ENCODE measurements at places on chromosomes 2 and 18.
A peak's percentile ranks its signal among the peaks of the same experiment; 100 is the strongest.

GRCh38 chr2:26410764-26411243 is 9.1 kb downstream of the DRC1 start:
- no peak overlapping the region for H3K27ac ChIP-seq
- H3K27me3 ChIP-seq = no peaks in the 10 kb centered on the region
- no peaks in the 10 kb centered on the region for H3K36me3 ChIP-seq
- no peak overlapping the region for H3K4me3 ChIP-seq
- no peaks in the 10 kb centered on the region for H3K4me1 ChIP-seq

GRCh38 chr2:44616667-44617155 is 255.0 kb downstream of the CAMKMT start:
- DNase-seq = no peak
- no peak overlapping the region for H3K4me3 ChIP-seq
- H3K4me1 ChIP-seq = no peaks in the 10 kb centered on the region

DNA sequence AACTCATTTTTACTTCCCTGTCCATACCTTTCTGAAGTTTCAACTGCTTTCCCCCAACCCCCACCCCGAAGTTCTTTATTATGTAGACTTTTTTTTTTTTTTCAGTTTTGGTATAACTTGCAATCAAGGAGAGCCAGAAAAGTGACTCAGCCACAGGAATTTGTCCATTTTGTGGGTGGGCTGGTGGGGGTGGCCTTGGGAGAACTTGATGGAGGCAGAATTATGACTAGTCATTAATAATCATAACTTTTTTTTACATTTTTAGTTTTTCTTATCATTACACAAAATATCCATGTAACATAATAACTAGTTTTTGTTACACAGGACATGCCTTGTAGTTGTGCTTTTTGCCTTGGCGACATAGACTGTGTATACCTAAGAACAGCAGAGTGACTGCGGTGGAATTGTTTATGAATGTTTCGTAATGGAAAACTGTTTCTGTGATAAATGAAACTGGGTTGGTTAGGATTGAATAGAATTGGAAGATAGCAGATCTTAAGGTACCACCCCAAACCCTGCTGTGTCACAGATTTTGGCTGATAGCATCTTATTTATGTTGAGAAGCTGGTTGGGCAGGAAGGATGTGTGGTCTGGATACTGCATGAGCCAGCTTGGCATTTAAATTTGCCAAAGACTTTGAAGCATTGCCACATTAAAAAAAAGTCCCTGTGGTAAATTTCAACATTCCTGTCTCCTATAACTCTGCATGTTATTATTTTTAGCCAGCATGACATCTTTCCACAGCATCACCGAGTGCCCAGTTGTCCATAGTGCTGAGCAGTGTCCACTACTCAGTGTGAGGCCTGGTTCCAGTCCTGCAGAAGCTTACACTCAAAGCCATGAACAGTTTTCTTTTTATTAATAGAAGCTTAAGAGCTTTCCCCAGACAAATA is 30.7 kb downstream of the LYPD6B start:
- peak; percentile 90 for DNase-seq
- no peak overlapping the region for H3K4me3 ChIP-seq
- peaks cover 40% of the 10 kb centered on the region for H3K4me1 ChIP-seq
- H3K27me3 ChIP-seq = no peaks in the 10 kb centered on the region
- peak overlapping the region; percentile 86 for H3K27ac ChIP-seq

DNA sequence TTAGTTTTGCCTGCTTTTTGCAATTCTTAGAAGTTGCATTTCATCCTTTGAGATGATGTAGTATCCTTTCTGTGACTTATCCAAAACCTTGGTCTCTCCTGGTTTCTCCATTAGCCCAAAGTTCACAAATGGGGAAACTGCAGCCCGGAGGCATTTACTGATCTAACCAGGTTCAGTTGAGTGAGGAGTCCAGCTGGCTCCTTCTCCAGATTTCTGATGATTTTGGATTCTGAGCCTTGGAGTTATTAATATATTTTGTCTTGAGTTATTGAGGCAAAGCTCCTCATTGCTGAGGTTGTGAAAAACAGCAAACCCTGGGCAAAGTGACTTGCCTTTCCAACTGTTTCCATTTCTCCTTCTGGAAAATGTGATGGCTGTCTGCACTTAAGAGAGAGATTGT is 1.7 kb downstream of the SLC1A4 start:
- 0 out of 2 replicates have a peak overlapping the region, but pooled peaks have one; percentile 10 for H3K27ac ChIP-seq
- DNase-seq = peak; percentile 22
- no peaks in the 10 kb centered on the region for H3K36me3 ChIP-seq
- no peaks in the 10 kb centered on the region for H3K27me3 ChIP-seq
- peaks cover 16% of the 10 kb centered on the region for H3K4me1 ChIP-seq

DNA sequence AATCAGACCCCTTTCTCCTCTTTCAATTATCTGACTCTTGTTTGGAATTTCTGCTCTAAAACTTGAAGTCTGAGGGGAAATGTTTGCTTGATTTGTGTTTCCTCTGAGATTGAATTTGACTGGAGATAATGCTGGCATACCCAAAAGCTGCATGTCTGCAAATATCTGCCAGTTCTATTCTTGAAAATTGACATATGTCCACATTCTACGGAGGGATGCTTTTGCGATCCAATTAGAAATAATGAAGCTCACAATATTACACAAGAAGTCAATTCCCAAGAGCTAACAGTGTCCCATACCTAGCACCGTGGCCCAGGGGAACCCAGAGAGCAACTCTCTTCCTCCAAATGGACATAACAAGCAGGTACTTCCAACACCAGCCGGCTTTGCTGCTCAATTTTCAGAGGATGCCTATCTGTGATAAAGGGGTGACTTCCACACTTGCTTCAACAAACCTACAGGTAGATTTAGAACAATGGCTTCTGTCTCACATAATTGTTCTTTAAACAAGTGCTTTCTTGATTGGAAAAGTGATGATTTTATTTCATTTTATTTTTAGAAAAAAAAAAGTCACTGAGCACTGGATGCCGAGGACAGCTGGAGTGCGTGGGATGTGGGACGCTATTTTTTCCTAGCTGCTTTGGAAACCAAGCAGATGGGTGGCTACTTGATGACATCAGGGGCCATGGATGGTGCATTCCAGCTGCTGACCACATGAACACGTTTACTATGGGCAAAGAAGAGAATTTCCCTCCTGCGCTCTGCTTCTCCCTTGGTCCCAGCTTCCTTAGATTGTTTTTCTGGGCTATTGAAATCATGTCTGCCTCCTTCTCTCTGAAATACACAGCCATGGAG is 488.9 kb downstream of the RNF144A start:
- H3K27me3 ChIP-seq = peaks cover 23% of the 10 kb centered on the region
- H3K4me3 ChIP-seq = no peak overlapping the region
- H3K36me3 ChIP-seq = no peaks in the 10 kb centered on the region
- H3K4me1 ChIP-seq = no peaks in the 10 kb centered on the region
- DNase-seq = peak; percentile 48
- no peak overlapping the region for H3K27ac ChIP-seq

- H3K4me1 ChIP-seq = peaks cover 10% of the 10 kb centered on the region
- H3K4me3 ChIP-seq = no peak overlapping the region
Observed at GRCh38 chr18:42178376-42179080, 223.5 kb downstream of the PIK3C3 start.
